ENCODE measurements at places on chromosomes 1 and 21.

DNA sequence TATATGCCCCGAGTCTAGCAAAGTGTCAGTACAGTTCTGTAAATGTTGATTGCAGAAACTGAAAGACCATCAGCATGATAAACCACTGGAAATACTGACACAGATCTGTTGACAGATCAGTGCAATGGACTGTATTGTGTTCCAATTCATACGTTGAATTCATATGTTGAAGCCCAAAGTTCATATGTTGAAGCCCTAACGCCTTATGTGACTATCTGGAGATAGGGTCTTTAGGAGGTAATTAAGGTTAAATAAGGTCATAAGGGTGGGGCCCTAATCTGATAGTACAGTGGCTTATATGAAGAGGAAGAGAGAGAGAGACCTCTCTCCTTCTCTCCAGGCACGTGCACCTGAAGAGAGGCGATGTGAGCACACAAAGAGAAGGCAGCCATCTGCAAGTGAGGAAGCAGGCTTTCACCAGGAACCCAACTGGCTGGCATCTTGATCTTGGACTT, 144.7 kb downstream of the MRPL39 start:
- no peak for DNase-seq

- no peak for DNase-seq
These were observed 46.1 kb downstream of the ACKR1 start for GRCh38 chr1:159250638-159251216.

DNA sequence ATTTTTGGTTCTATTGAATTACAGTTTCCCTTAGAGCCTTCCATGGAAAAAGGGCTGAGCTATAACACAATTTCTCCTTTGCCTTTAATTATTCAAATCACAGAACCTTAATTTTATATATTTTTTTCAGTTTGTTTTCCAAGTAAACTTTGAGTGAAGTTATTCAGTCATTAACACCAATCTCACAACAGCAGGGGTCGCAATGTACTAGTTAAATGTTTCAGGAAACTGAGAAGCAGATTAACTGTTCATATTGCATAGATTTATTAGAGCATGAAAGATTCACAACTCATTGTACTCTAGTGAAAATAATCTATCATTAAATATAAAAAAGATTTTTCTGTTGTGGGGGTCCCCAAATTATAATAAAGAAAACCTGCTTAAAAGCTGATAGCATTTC, 64.1 kb downstream of the KIFAP3 start:
- peak; percentile 39 for DNase-seq

GRCh38 chr1:186231861-186232436, 143.1 kb downstream of the TPR start:
- no peak for DNase-seq

- no peak for DNase-seq
These were observed 22.9 kb downstream of the SUSD4 start for GRCh38 chr1:223341121-223341520.

DNA sequence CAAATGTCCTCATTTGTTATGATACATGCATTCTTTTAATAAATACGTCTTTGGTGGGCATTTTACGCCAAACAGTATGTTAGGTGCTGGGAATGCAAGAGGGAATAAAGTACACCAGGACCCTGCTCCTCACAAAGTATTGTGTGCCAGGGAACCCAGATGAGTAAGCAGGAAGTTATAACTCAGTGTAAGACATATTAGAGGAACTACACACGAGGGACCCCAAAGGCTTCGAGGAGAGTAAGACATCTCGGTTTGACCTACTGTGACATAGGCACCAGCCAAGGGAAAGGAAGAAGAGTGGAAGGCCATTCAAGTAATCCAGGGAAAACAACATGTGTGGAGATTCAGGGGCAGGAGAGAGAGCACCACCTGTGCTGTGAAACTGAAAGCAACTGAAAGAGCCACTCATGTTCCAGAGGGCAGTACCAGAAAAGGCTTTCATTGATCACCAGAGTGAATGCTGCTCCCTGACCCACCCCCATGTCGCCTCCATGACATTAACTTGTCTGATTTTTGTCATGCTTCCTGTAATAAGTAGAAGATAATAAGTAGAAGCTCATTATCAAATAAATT, 542.5 kb upstream of the PKN2 start:
- DNase-seq = no peak

GRCh38 chr1:212775241-212775640, 16.3 kb downstream of the NSL1 start:
- DNase-seq = no peak

- DNase-seq = no peak
These were observed 71.7 kb upstream of the JUN start for GRCh38 chr1:58855274-58856165.

GRCh38 chr1:210311726-210312493, 16.8 kb upstream of the HHAT start:
- DNase-seq = no peak

- no peak for DNase-seq
These were observed 20.6 kb downstream of the ABCG1 start for GRCh38 chr21:42239556-42239955.

DNA sequence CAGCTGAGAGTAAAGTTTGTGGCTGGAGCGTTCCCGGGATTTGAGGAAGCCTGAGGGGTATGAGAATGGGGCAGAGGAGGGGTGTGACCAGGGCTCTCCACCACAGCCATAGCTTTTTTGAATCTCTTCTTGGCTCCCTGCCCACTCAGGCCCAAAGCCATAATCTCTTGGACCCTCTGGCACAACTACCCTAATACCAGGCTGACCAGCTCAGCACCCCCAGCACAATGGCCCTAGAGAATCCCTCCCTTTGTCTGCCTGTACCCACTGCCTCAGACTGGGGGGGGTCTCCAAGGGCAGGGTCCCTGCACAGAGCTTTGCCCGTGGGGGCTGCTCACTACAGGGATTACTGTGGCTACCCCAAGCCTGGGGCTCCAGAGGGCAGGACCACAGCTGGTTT, 7.5 kb downstream of the DENND4B start:
- no peak for DNase-seq

DNA sequence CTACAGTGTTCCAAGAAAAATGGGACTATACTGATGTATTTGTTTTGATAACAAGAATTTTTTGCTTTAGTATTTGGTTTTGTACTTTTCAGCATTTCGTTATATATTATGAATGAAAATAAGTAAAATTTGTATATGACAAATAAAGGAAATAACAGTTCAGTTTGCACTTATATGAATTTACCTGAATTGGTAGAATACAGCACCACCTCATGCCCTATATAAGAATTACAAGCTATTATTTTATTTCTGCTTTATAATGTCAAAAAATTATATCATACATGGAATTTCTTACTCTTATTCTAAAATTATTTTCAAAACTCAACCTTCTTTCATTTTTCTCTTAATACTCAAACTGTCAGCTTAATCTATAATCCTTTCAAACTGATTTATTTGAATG, 14.6 kb downstream of the EFCAB7 start:
- peak; percentile 52 for DNase-seq

DNA sequence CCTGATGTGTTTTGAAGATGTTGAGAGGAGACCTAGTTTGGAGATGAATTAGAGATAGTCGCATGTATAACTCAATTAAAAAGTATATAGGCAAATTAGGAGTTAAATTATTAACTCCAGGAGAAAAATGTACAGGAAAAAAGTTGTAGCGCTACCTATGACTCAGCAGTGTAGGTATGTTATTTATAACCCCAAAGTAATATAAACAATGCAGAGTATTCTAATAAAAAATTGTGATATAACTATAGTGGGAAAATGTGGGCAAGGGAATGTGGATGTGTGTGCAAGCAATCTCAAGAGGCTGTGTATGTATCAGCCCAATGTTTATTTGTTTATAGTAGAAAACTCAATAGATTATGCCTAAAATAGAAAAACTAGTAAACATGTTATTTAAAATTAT, 144.5 kb downstream of the BRINP2 start:
- DNase-seq = no peak

DNA sequence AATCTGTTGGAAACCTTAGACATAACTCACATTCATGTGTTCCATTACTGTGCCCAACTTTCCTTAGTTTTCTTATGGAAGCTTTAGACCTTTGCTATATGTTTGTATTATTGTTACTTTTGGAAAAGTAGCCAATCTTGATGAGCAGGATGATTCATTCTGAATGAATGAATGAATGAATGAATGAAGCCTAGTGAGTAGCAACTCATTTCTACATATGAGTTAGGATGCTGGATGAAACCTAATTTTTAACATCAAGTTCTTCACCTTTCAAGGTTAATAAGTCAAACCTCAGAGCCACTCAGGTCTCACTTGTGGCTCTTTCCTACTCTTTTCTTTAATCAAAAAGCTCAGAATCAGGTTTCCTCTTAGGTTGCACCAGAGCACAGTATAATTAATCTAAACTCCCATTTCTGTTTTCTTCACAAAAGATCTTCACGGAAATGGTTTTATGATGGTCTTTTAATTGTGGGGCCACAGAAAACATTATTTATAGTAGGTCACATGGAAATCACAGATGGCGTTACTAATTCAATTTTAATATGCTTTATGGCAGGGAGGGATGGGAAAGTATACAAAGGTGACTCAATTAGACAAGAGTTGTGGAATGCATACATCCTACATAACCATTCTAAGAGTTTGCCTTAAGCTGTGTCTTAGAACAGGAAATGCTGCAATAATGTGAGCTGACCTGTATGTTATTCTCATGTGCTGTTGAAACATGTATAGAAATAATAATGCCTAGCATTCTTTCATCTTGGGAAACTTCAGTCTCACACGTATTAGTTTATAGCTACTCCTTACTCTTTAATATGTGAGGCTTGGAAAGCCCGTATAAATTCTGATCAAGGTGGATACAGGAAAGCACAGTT, 4.5 kb upstream of the DDX59 start:
- DNase-seq = no peak

- no peak for DNase-seq
These were observed 44.1 kb downstream of the UMODL1 start for GRCh38 chr21:42115136-42115683.

DNA sequence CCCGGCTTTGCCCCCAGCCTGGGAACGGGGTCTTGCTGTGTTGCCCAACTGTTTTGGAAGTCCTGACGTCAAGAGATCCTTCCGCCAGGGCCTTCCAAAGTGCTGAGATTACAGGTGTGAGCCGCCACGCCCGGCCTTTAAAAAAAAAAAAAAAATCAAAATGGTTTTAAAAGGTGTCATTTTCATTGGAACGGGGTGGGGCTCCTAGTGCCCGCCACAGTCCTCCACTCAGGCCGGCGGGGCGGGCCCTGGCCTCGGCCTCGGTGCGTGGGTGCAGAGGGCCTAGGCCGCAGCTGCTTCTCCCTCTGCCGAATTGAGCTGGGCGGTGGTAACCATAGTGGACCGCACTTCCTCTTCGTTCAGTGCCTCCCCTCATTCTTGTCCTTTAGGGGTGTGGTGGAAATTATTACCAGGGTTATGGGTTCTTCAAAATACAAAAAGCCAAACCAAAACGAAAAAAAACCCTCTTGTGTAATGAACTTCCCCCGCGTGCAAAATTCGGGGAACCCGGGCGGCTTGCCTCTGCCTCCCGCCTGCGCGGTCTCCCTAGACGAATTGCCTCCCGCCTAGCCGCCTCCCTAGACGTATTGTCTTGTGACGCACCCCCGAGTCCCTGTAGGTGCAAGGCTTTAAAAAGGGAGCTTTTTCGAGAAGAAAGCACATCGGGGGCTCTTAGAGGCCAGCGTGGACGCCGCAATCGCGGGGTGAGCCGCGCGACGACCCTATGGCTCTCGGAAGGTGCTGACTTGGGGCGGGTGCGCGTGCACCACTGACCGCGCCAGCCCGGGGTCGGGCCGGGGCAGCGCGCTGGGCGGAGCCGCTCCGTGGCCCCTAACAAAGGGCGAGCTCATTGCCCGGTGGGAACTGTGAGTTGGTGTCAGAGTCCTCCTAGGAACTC, 10.5 kb upstream of the SPEN start:
- peak; percentile 85 for DNase-seq

DNA sequence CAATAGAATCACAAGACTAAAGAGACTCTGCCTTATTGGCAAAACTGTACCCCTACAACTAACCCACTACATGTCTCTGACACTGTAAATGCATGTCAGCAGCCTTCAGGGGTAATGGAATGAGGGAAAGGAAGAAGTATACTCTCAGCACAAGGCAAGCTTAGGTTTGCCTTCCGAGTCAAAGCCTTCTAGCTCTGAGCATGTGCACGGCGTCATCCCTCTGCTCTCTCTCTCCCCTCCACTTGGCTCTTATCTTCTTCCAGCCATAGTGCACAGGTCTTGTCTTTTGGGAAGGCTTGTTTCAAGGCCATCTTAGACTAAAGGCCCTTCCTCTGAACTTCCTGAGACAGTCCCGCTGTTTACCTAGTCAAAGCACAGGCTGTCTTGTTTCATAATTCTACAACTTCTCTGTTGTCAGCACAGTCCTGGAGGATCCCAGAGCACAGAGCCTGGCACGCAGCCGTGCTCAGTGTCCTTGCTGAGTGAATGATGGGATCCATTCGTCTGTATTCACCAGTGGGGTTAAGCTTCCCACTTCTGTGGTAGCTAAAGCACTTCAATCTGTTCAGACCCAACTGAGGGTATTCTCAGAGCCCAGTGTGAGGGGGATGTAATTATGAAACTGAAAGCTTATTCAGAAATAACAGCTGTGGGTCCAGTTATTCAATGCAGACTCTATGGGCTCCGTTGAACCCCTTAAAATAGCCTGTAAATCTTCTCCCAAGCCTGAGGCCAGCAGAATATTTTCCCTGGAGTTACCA, 166.5 kb upstream of the PLD5 start:
- no peak for DNase-seq

- DNase-seq = no peak
These were observed 1133.7 kb upstream of the NCAM2 start for GRCh38 chr21:19864476-19864875.

DNA sequence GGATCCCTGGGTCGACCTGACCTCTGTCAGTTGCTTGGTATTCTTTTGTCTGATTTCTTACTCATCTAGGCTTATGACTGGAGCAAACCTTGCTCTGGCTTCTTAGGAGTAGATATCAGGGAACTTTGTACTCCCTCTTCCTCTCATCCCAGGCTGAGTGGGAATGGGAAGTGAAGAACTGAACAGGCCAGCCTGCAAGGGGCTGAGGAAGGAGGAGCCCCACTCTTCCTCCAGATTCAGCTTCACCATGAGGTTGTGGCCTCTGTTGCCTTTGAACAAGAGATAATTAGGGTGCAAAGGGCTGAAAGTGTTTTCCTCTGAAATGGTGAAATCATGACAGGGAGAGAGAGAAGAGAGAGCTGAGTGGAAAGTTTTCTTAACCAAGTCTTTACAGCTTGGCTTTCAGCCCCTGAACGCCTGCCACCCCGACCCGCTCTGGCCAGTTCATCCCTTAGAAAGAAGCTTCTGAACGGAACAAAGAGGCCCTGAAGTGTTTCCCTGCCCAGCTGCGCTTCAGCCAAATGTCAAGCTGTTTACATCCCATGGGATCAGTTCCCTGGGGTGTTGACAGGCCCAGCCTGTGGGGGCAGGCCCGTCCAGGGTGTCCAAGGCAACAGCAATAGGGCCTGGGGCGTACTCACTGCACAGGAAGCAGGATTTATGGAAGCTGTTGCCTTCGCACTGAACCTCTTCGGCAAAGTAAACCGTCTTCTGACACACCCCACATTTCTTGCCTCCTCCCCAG, 11.2 kb downstream of the CSRP1 start:
- DNase-seq = no peak

- no peak for DNase-seq
These were observed at the start of gene PRKAA2 for GRCh38 chr1:56644919-56645676. Gene PRKAA2 (plus strand): TSS chr1:56645314. CDS start chr1:56645388, 74 bp downstream.

Measured in Kasumi-1 (cell line).